ENCODE measurements at places on chromosomes 11 and 22.

- DNase-seq = no peak
Measured at GRCh38 chr22:24975813-24976341, 23.4 kb downstream of the KIAA1671 start.

DNA sequence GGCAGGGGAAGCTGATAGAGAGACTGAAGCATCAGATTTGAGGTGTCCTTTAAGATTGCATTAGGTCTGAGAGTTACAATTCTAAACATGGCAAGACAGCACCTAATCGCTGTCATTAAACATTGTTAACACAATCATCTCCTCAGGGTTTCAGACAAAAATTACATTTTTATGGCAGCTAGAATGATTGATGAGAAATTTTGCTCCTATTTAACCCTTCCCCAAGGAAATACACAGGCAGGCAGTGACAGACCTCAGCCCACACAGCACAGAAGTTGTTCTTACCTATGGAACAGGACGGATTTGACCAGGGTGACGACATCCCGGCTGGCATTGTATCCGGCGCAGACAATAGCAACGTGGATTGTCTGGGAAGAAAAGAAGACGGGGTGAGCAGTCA is 294.3 kb downstream of the LARGE1 start:
- DNase-seq = no peak

- no peak for DNase-seq
Measured at GRCh38 chr11:82883853-82884252, 16.4 kb downstream of the PRCP start.

- no peak for DNase-seq
Measured at GRCh38 chr22:40107851-40108378, 69.8 kb upstream of the TNRC6B start.

DNA sequence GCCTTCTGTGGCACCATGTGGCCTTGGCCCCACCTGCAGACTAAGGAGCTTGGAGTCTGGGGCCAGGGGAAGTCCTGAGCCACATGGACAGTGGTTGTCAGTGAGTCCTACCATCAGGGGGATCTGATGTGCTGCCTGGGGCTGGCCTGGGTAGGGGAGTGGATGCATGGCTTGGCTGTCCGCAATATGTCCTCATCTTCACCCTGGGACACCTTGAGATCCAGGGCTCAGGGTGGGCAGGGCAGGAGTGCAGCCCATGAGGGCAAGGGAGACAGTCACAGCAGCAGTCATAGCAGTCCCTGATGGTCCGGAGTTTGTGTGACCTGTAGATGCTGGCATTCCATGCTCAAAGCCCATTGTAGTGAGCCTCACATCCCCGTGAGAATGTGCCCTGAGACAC is 256.8 kb upstream of the B3GAT1 start:
- no peak for DNase-seq

GRCh38 chr22:23256986-23257888 is 76.9 kb downstream of the BCR start:
- DNase-seq = no peak

- no peak for DNase-seq
Measured at GRCh38 chr22:32848226-32848625, 46.7 kb downstream of the TIMP3 start.

GRCh38 chr11:70146895-70147520 is 56.1 kb upstream of the FADD start:
- DNase-seq = no peak

DNA sequence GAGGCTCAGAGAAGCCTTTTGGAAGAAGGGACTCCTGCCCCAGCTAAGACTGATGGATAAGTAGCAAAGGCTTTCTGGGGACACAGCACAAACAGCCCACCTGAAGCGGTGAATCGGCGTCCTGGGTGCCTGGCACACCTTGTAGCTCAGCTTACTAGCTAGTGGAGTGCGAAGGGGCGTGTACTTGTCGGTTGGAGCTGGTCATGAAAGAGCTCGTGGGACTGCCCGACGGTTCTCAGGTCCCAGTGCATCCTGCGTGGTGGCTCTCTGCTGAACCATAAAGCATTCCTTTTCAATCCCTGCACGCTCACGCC is 690 bp upstream of the UVRAG start:
- no peak for DNase-seq

- DNase-seq = no peak
Measured at GRCh38 chr22:38766076-38766777, 10.4 kb upstream of the SUN2 start.

DNA sequence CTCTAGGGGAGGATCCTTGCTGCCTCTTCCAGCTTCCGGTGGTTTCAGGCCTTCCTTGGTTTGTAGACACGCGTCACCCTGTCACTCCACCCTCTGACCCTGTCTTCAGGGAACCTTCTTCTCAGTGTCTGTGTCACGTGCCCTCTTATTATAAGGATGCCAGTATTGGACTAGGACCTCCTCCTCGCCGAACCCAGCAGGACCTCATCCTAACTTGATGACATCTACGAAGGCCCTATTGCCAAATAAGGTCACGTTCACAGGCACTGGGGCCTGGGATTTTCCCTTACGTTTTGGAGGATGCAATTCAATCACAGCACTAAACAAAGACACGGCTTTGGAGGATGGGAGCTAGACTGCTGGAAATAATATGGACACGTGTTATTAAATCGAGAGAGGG is 408.7 kb downstream of the BRD1 start:
- no peak for DNase-seq

DNA sequence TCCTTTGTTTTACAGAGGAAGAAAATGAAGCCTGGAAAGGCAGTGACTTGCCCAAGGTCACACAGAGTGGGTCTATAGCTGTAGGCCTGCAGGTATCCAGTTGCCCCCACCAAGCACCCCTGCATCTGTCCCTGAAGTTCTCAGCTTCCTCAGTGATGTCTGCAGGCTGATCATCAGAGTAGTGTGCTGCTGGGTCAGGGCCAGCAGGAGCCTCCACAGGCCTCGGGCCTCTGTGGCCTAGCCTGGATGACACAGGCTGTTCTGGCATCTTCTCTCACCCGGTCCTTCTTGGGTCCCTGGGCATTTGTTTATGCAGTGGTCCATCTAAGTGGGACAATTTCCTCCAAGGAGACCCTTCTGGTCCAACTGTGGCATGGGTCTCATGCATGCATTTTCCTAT is 74.8 kb upstream of the E2F8 start:
- no peak for DNase-seq

DNA sequence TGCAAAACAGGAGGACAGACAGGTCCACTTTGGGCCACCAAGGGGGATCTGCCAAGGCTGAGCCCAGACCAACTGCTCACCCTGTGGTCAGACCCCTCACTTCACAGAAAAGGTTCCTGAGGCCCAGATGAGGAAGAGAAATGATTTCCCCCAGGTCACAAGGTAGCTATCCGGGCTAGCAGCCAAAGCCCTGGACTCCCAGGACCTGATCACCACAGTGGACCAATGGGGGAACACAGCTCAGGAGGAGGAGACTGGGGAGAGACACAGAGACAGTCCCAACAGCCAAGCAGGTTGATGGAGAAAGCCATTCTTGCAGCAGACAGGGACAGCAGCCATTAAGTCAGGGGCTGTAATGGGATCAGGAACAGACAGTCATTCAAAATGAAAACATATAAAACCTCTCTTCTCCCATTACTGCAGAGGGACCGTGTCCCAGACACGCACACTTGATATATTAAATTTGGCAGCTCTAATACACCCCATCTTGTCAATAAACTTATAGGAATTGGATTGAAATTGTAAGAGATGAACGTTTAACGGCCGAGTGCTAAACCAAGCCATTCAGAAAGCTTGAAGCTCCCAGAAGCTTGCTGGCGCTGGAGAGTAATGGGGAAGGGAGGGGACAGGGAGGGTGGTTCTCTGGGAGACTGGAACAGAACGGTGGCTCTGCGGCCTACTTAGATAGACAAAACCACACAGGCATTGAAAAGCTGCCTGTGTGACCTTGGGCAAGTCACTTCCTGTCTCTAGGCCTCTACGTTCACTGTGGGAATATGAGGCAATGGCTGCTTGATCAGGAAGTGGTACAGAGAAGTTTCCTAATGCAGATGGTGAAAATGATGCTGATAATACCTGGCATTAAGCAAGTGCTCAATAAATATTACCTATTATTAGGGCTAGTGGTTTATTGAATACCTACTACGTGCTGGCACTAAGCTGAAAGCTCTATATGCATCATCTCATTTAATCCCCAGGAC is 16.0 kb downstream of the ZMAT5 start:
- DNase-seq = no peak

- no peak for DNase-seq
Measured at GRCh38 chr11:95102733-95103132, 13.1 kb downstream of the ENDOD1 start.
